ENCODE measurements at places on chromosomes 13 and 19.

DNA sequence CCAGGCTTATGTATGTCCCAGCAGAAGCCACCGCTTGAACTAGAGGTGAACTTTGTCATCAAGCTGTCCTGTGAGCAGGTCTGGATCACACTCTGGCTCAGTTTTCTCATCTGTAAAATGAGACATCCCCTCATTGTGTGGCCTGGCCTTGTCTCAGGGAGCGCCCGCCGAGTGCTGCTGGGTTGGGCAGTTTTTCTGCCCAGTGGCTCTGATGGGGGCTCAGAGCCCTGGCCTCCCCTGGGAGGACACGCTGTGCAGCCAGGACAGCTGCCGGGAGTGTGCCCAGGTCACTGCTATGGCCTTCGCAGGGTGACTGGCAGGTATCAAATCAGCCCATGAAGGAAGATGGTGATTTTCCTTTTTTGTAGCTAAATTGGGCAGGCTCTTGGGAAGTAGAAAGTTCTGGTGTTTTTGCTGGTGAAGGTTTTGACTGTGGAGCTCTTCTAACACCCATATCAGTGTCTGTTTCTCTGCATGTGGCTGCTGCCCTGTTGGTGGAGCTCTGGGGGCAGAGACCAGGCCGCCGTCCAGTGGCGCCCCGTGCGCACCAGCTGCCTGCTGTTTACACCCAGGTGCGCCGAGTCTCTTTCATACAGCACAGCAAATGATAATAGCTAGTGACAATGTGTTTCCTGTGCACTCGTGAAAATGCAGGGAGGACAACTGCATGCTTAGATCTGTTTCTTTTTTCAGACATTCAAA is 40.8 kb downstream of the SLC7A9 start:
- no peak for DNase-seq

DNA sequence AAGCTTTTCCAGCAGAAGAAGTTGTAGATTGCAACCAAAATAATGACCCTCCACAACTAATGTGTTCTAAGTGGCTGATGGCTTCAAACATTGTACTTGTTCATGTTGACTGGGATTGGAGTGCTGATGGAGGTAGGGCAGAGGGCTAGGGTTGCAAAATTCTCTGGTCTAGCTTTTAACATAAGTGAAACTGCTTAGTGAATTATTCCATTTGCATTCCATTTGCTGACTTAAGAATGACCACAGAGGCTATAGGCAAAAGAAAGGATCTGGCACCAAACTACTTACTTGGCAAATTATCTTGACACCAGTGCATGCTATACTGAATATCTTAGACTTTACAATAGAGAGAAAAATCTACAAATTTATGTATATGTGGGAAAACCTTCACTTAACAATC is 287.0 kb downstream of the FGF9 start:
- no peak for DNase-seq

GRCh38 chr19:51144482-51145045 is 2.5 kb downstream of the SIGLEC7 start:
- no peak for DNase-seq

GRCh38 chr19:18062028-18062427 is 24.7 kb downstream of the IL12RB1 start:
- DNase-seq: no peak

DNA sequence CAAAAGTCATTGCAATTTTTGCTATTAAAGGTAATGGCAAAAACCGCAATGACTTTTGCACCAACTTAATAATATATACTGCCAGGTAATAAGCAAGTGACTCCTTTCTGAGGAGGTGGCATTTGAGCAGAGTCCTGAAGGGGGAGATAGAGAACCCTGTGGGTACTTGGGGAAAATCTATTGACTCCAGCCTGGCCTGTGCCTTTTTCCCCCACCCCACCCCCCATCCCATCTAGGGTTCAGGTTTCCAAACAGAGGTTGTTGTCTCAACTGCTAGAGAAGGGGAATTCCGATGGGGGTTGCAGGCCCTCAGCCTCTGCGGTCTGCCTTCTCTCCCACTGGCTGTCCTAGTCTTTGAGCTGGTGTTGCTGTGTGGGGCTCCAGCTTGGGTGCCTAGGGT is 11.5 kb downstream of the S1PR2 start:
- DNase-seq: peak; percentile 66

GRCh38 chr13:51130348-51130747 is 19.3 kb upstream of the C13orf42 start:
- no peak for DNase-seq

DNA sequence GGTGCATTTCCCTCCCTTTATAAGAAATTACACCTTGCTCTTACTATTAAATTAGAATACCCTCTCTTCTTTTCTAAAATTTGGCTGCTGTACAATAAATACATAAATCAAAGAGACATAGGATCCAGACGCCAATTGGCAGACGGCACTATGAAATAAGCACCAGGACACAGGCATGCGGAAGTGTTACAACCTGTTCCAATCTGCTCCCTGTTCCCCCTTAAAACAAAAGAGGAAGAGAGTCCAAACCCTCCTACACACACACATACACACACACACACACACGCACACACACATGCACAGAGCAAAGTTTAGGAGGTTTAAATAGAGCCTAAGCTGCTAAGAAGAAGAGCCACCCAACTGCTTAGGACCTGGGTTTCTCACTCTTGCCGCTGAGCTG is 75.6 kb upstream of the ZNF507 start:
- DNase-seq: no peak

DNA sequence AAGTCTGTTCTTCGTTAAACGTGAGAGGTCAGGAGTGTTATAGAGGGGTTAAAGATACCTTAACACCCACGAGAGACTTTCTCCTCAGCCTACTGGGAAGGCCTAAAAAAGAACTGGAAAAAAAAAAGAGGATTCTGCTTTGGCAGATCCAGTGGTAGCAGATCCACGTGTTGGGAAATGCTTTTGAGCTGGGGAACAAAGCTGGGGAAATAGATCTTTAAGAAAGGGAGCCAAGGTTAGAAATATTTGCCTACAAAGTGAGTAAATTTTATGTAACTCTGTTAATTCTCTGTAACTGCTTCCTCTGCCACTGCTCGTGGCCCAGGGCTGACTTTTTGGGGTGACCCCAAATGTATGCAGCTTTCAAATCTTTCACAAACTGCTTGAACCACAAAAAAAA is 11.7 kb downstream of the RFX2 start:
- no peak for DNase-seq

DNA sequence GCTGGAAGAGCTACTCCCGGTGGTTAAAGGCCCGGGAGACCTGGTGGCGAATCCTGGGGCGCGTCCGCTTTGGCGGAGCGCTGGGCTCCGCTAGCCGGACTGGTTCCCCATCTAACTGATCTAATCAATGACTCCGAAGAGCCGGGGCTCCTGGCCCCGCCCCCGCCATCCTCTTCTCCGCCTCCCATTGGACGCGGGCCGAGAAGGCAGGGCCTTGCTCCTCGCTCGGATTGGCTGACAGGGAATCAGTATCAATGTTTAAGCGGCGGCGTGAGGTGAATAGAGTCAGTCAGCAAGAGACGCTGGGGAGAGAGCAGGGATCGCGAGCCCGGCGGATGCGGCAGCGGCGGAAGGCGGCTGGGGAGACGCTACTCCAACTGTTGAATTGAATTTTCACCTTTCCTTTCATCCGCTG is 1.7 kb upstream of the PCDH17 start:
- peak; percentile 53 for DNase-seq

- DNase-seq: no peak
Observed at GRCh38 chr13:111993691-111994090, 73.3 kb upstream of the SOX1 start.

GRCh38 chr19:23314505-23315251 is 64.5 kb upstream of the ZNF724 start:
- no peak for DNase-seq

GRCh38 chr19:41957161-41957837 is 1.8 kb downstream of the RABAC1 start:
- no peak for DNase-seq

DNA sequence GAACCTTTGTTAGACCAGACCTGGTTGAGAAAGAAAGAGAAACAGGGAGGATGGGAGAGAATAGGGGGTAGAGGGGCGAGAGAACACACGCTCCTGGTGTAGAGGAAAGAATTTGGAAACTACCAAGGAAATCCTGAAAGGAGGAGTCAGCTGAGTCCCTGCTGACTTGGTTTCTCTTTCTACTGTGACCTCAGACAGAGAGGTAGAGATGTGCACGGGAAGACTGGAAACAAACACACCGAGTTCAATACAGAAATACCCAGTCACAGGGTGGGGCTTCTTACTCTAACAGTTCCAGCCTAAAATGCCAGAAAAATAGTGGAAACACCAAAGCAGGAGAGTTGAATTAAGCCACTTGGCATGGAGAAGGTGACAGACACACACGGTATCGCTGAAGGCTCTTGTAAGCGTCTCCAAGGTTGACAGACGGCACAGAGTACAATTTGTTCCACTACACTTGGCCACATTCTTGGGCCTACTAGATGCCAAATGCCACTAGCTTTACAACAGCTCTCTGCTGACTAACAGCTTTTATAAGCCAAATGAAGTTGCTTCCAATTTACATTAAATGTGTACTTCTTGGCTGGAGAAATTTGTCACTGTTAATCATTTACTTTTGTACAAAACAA is 28.1 kb downstream of the LATS2 start:
- no peak for DNase-seq

- DNase-seq: peak; percentile 72
Observed at GRCh38 chr19:8575467-8575997, 1.7 kb downstream of the MYO1F start.

DNA sequence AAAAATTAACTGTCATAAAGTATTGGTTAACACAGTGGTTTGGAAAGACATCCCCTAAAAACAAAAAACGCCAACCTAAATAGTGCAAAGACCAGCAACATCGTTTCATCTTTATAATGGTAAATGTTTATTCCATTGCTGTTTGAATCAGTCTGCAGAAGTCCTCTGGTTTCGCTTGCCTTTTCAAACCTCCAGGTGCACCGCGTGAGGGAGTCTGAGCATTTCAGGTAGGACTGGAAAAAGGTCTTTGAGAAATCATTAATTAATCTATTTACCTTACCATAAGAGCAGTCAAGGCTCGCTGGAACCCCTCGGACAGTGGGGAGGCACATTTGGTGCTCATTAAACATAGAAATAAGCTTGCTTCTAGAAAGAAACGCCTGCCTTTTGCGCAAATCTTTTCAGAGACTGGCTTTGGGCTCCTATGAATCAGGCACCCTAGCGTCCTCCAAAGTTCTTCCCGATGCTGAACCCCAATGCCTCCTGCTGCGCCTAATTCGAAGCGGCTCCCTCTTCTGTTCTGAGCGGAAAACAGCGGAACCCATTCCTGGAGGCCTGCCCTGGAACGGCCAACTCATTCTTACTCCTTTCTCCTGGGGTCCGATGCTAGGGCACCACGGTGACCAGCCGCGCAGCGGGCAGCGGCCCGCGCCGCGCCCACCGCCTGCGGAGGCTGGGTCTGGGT is 951 bp upstream of the MTUS2 start:
- DNase-seq: no peak

GRCh38 chr13:103935117-103935516 is 868.9 kb upstream of the SLC10A2 start:
- no peak for DNase-seq

- DNase-seq: no peak
Observed at GRCh38 chr13:27302643-27303262, 32.1 kb downstream of the RASL11A start.

DNA sequence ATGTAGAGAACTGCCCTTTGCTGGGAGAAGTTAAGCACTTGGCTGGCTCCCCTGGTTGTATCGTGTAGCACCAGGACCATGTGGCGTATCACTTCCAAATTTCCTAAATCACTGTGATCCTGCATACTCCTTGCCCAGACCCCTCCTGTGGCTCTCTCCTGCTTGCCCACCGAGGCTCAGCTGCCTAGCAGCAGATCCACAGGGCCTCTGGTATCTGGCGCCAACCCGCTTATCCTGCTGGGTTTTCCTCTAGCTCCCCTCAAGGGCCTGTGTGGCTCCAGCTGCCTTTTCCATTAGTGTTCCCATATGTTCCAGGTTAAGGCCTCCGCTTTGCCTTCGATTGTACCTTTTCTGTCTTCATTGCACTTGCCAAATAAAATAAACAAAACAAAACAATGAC is 16.5 kb downstream of the LRCH1 start:
- DNase-seq: no peak

- DNase-seq: no peak
Observed at GRCh38 chr13:107977071-107977574, 238.2 kb downstream of the LIG4 start.

- no peak for DNase-seq
Observed at GRCh38 chr19:2487842-2488241, 11.9 kb downstream of the GADD45B start.

- DNase-seq: no peak
Observed at GRCh38 chr19:7978179-7978825, 27.1 kb downstream of the ELAVL1 start.

- DNase-seq: no peak
Observed at GRCh38 chr13:32257649-32258048, 57.5 kb downstream of the ZAR1L start.

DNA sequence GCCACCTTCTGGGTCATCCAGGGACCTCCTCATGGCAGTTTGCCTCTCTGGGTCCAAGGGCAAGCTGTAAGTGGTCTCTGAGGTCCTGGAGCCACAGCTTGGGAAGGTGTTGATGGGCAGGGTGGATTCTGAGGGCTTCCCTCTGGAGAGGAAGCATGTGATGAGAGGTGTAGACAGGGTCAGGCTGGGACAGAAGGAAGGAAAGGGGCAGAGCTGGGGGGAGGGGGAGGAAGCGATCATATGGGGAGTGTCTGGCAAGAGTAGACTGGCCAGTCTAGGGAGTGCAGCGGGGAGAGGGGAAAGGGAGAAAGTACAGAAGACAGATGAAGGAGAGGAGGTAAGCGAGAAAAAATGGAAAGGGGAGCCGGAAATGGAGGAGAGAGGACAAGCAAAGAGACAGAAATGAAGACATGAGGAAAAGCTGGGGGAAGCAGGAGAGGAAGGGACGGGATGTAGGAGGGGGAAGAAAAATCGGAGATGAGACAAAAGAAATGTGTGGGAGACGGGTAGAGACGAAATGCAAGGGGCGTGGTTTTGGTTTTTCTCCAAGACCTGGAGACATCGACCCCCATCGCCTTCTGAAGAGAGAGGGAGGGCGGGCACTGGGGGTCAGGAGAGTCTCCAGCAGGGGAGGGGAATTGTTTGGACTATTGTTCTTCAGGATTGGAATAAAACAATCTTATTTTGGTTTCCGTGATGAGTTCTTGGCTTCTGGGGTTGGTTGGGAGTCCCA is 26.6 kb downstream of the ZSWIM9 start:
- no peak for DNase-seq

DNA sequence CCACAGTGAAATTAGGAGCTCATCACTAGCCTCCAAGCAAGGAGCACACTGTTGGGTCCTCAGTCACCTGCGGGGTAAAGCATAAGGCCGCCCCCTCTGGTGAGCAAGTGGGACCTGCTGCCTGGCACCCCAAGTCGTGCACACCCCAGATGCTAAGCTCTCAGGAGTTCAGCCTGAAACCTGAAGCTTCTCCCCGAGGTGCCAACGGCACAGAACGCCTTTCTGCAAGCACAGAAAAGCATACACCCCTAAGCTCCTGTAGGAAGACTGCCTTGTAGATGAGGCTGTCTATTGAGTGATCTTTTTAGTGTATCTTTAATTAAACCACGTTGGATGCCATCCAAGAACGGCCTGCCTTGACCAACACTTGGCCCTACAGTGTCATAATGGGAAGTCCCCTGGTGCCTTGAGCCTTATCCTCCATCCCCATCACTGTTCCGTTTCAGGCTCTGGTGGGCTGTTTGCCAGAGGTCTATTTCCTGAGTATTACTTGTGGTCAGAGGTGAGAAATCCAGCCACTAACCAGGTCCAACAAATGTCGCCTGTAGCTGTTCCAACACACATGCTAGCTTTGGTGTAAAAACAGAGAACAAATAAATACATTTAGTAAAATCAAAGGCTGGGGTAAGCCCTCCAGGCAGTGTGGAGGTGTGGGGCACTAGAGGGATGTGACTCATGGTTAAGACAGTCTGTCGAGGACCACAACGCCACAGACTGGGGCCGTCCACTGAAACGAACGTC is 44.8 kb downstream of the C13orf42 start:
- no peak for DNase-seq

- DNase-seq: no peak
Observed at GRCh38 chr13:112734696-112735547, 45.1 kb downstream of the ATP11A start.

Data from CD4-positive, alpha-beta T cell treated with Interleukin-12 subunit alpha and Interleukin-12 subunit beta, for 1 hour (primary cell).